ENCODE measurements at places on chromosomes 7 and 10.
A peak's percentile ranks its signal among the peaks of the same experiment; 100 is the strongest.

DNA sequence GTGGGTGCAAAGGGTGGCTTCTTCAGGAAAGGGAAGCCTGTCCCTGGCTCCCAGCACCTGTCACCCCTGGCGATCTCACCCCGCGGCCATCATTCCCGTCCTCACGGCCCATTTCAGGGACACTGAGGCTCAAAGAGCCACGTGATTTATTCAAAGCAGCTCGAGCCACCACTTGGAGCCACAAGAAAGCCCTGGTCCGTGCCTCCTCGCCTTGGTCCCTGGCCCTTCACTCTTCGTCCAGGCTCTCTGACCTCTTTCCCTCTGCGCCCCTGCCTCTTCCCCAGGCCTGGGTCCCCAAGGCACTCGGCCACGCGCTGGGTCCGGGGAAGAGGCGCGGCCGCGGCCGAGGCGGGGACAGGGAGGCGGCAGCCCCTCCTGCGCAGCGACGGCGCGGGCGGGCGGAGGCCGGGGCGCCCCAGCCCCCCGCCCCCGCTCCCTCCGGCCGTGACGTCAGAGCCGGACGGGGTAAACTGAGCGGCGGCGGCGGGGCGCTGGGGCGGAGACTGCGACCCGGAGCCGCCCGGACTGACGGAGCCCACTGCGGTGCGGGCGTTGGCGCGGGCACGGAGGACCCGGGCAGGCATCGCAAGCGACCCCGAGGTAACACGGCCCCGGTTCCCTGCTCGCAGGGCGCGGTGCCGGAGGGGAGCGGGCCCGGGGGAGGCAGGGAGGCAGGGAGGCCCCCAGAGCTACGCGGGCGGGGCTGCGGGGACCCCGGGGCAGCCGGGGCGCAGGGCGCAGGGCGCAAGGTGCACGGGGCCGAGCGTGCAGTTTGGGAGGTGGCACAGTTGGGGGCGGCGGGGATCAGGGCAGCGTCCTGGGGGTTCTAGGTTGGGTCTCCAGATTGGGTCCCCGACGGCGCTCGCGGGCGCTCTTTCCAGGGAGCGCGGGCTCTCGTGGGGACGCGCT lies at the start of gene SLC18A2:
TSS of gene SLC18A2 (plus strand) at position 494 of the 909 bp plus-strand sequence. CDS start 580 bp downstream, outside the sequence.
- DNase-seq: no peak

GRCh38 chr10:11192304-11193000 lies 174.8 kb downstream of the CELF2 start:
- no peak for DNase-seq

GRCh38 chr10:78045237-78045636 lies 11.6 kb downstream of the RPS24 start:
- no peak for DNase-seq

GRCh38 chr10:111822661-111823060 lies 360.9 kb downstream of the GPAM start:
- no peak for DNase-seq

DNA sequence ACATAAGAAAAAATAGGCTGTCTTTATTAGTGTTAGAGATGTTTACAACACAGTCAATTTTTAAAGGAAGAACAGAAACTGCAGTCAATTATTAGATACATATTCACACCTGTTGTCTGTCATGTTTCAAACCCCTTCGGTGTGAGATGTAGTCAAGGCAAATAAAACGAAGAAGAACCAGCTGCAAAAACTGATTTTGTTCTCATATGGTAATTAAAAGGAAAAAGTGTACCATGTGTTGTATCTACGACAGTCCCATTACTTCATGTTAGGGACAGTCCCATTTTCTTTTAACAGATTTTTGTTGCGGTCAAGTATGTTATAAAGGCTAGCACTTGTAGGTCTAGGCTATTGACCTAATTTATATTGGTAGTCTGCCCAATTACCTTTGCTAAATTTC lies 149.4 kb downstream of the LRRN3 start:
- no peak for DNase-seq

DNA sequence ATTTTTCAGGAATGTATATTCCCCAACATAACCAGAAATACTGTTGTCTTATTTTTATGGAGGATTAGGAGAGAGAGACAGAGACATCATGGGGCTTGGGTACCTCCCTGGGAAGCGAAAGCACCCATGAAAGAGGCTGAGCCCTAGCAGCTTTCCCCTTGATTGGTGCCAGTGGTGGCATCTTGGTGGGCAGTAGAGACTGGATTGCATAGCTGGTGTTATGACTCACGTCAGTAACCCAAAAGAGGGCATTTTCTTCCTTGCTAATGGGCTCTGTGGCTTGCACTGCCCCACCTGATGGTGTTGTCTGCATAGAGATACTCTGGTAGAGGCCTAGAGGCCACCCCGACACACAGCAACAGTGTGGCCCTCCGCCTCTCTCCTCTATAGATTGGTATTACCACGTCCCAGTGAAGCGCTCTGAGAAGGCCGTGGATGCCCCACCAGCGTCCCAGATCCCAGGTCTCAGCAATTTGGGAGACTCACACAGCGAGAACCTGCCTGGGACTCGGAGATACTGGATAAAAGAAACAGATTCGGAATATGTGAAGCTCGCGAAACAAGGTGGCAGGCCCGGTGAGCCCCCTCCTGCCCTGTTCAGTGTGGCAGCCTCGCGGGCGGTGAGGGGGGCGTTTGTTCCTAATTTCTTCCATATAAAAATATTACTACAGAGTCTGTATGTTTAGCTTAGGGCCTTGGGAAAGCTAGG lies 5.8 kb downstream of the C7orf57 start:
- no peak for DNase-seq

DNA sequence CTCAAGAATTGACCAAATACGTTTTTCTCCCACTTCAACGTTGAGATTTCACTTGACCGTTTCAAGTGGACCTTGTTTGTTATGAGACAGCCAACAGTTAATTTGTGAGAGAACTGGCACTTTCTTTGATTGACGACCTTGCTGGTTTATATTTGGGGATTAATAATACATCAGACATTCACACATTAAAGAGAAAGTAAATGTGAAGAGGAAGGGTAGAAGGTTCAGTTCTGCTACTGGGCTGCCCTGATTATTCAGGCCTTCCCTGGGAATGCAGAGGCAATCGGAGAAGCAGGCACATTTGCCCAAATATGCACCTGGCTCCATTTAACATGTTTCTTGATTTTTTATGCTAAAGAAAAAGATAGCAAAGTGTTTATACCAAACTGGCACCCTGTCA lies 114.1 kb downstream of the POU6F2 start:
- DNase-seq: no peak

- DNase-seq: no peak
These were observed 2.4 kb downstream of the H2AZ2 start for GRCh38 chr7:44845451-44845850.

- DNase-seq: no peak
These were observed 49.4 kb downstream of the CXCL12 start for GRCh38 chr10:44335330-44336021.

GRCh38 chr7:89661876-89662275 lies 492.4 kb upstream of the STEAP1 start:
- DNase-seq: no peak

GRCh38 chr10:110487411-110488331 lies 10.0 kb upstream of the DUSP5 start:
- no peak for DNase-seq

- DNase-seq: no peak
These were observed 331.5 kb upstream of the CNTNAP2 start for GRCh38 chr7:145784809-145785780.

- DNase-seq: no peak
These were observed 76.1 kb downstream of the SKIDA1 start for GRCh38 chr10:21449288-21449966.

- no peak for DNase-seq
These were observed 187.2 kb upstream of the CSTF2T start for GRCh38 chr10:51886438-51887068.

- DNase-seq: no peak
These were observed 292.4 kb upstream of the MYO3A start for GRCh38 chr10:25641595-25641994.

DNA sequence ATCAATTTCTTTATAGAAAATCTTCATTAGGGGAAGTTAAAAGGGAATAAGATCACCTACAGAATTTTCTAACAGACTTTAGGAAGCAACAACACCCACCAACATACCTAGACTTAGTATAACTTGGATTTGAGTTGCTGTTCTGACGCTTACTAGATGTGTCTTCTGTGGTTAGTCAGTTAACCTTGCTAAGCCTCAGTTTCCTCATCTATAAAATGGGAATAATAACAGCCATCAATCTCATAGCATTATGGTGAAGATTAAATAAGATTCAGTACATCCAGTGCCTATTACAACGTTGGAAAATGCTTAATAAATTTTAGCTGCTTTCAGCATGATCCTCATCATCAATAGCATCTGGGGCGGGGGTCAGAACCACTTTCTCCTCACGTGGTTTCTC lies 106.2 kb downstream of the SORBS1 start:
- no peak for DNase-seq

DNA sequence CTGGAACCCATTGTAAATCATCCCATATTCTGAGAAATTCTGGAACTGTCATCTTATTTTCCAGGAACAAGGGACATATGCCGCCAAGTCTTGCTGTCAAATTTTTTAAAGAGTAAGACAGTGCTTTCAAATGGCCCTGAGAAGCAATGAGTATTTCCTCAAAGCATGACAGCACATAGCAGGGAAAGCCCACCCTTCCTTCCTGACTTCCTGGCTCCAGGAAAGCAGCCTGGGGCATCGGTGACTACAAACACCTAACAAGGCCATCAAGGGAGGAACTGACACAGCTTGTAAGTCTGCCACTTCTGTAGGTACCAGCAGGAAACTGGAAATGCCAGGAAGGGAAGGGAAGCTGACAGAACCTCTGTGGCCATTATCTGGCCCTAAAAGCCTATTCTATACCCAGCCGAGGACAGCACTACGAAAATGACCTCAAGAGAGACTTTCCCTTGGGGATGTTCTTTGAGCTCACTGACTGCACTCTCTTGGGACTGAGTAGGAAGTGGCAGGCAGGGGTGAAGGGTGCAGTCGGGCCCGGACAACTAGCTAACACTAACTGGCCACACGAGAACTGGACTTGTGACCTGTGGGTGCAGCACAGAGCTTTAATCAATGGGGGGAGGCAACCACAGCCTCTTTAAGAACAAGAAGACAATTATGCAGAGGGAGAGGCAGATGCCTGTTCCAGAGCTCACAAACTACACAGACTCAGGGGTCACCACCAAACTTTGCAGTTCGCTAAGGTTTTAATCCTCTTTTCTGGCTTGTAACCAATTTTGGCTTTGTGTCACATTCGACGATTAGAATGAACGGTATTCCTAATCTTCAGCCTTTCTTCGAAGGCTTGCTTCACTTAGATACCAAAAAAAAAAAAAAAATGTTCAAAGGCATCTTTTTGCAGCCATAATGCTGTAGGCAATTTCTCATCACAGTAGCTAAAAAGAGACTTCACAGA lies 52.0 kb downstream of the GRB10 start:
- no peak for DNase-seq

DNA sequence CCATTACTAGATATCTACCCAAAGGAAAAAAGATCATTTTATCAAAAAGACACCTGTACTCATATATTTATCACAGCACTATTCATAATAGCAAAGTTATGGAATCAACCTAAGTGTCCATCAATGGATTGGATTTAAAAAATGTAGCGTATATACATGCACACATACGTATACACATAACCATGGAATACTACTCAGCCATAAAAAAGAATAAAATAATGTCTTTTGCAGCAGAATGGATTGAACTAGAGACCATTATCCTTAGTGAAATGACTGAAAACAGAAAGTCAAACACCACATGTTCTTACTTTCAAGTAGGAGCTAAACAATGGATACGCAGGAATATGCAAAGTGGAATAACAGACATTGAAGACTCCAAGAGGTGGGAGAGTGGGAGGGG lies 157.7 kb upstream of the LAMB4 start:
- DNase-seq: no peak

GRCh38 chr7:39453743-39454355 lies 112.4 kb upstream of the YAE1 start:
- DNase-seq: peak; percentile 52

DNA sequence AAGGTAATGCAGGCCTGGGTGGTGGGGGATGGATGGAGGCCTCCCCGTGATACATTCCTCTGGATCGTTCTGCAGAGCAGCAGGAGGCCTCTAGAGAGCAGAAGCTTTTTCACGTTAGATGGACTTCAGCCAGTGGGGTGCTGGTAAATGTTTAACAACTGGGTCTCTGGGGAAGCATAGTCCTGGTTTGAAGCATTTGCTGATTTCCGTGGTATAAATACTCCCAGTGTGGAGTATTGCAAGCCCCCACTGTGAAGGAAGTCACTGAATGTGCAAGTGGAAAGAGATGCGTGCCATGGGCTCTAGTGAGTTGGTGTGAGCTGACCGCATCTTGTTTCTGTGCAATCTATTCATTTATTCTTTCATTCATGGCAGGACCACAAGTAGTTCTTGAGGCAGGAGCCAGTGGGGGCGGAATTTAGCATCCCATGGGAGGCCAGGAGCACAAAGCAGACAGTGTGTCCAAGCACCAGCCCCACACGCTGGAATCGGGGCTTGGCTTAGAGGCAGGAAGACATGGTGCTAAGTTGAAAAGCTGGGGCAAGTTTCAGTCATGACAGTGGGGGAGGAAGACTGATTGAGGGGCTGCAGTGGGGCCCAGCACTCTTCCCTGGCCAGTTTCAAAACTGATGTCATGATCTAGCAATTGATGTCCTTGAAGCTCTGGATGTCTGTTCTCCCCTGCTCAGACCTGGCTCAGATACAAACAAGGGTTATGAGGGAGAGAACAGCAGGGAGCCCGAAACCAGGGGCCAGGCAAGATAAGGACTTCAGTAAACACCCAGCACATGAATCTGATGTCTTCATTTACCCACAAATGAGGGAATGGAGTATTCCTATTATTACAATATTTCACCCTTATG lies 280.9 kb upstream of the LYZL1 start:
- no peak for DNase-seq

GRCh38 chr7:22190736-22191135 lies 166.2 kb downstream of the RAPGEF5 start:
- no peak for DNase-seq

GRCh38 chr7:112853422-112853821 lies 63.2 kb upstream of the TMEM168 start:
- DNase-seq: no peak

DNA sequence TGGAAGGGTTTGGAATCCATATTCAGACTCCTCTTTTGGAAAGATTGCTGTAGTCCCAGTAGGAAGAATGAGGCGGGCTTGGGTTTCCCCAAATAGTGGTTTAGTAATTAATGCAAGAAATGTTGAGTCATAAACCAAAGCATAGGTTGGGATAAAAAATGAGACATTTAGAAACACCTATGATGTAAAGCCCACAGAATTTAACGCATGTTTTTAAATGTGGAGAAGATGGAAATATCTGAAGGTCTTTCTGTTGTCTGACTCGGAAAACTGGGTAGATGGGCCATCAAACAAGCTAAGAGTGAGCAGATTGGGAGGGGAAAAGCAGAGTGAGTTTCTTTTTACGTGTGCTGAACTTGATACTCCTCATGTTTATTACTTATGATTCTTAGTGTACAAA lies 62.2 kb downstream of the LANCL2 start:
- DNase-seq: no peak

GRCh38 chr7:55026867-55027490 lies 8.2 kb downstream of the EGFR start:
- no peak for DNase-seq

DNA sequence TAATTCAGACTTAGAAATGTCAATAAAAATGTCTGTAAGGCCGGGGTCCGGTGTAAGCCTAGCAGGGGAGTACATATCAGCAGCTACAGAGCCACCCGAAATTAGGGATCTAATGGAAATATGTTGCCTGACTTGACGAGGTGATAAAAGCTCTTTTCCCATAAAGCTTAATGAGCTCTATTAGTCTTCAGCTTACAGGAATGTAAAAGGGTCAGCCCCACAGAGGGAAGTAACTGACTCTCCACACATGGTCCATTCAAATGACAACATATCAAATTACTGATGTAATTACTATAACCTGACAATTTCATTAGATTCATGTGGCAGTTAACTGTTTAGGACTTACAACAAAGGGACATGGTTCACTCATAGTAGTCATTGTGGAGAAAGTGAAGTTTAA lies 62.3 kb downstream of the ATE1 start:
- no peak for DNase-seq
